ENCODE measurements at places on chromosomes 16 and 17.

DNA sequence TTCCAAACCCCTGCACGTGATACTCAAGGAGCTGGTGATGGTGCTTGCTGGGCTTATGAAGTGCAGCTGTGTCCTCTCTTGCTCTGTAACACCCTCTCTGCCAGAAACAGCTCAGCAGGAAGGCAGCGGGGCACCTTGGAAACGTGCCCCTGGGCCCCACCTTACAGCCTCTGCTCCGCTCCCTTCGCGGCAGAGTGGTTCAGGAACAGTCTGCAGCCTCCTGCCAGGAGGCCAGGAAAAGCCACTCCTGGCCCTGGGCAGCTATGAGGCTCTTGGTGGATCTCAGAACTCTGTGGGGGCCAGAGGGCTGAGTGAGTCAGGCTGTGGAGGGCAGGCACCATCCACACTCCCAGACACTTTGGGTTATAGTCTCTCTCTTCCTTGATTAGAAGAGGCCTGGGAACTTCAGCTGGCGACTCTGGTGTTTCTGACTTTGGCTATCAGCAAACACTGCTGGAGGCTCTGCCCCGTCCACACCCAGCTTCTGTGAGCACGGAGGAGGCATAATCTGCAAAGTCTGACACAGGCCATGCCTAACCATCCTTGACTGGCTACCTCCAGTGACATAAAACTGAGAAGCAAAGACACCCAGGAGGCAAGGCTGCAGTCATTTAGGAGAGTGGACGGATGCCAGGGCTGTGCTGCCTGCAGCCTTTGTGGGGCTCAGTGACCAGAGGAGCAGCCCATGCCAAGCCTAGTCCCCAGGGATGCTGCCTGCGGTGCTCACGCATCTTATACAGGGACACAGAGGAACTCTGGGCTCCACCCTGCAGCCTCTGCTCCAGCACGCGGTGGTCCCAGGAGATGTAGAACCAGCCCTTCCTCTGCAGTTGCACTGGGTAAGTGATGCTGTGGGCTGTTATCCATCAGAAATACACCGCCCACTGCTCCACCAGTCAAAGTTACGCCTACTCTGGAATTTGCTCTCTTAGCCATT lies 65.3 kb downstream of the METRNL start:
- no peak for DNase-seq

DNA sequence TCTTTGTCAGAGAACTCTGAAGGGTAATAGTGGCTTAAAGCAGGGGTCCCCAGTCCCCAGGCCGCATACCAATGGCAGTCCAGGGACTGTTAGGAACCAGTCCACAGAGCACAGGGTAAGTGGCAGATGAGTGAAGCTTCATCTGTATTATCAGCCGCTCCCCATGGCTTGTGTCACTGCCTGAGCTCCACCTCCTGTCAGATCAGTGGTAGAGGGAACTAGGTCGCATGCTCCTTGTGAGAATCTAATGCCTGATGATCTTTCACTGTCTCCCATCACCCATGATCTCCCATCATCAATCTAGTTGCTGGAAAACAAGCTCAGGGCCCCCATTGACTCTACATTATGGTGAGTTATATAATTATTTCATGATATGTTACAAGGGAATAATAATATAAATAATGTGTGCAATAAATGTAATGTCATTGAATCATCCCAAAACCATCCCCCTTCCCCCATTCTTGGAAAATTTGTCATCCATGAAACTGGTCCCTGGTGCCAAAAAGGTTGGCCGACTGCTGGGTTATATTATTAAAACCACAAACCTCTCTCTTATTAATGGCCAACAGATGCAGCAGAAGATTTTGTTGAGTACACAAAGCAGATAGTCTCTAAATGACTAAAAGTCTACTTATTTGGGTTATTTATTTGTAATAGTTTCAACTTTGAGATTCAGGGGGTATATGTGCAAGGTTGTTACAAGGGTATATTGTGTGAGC lies 782.7 kb downstream of the CDH11 start:
- no peak for DNase-seq

DNA sequence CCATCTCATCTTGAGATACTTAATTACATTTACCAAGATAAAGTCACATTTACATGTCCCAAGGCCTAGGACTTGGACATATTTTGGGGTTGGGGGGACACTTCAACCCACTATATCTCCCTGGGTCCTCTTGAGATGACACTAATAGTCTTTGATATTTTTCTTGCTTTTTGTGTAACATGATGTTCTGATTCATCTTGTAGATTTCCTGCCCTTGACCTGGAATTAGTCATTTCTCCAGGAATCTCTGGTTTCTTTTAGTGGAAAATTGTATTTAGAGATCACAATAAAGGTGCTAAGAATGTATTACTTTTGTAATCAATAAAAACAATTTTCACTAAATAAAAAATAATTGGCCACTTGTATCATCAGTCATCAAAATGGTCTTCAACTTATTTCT lies 157.3 kb downstream of the VPS53 start:
- no peak for DNase-seq

- no peak for DNase-seq
Measured at GRCh38 chr17:4530799-4531730, 24.1 kb downstream of the MYBBP1A start.

DNA sequence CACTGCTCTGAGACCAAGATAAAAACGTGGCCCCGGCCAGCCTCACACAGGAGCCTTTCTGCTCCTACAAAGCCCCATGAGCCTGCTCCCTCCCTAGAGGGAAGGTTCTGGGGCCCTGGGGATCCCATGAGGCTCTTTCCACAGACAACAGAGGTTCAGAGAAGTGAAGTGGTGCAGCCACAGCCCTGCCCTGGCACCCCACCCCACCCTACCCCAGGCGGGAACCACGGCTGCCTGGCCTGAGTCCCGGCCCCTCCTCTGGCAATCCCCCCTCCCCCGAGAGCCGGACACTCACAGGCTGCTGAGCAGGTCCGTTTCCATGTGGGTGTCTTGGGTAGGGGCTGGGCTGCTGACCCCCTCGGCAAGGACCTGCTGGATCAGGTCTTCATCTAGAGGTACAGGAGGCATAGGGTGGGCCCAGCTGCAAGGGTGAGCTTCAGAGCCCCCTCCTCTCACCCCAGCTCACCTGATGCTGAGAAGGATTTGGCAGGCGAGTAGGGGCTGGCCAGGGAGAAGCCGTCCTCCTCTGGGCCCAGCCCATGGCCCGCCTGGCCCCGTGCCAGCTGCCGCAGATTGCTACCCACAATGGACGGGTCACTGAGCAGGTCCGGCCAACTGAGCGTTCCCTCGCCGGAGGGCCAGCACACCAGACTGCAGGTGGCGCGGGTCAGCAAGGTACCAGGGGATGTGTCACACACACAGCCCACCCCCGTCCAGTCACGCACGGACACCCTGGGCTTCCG lies 38.7 kb downstream of the PKD1 start:
- DNase-seq = no peak

DNA sequence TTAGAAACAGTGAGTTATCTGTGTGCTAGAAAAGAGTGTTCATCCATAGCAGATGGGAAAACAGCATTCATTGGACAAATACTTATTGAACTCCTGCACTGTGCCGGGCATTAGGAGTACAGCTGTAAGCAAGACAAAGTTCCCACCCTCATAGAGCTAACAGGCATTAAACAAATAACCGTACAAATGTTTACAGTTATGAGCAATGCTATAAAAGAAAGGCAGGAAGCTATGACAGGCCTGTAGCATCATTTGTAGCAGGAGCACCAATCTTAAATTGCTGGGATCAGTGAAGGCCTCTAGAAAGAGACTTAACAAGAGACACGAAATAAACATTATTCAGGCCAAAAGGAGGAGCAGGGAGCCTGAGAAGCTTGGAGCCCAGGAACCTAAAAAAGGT lies 15.6 kb downstream of the SDR42E1 start:
- no peak for DNase-seq

DNA sequence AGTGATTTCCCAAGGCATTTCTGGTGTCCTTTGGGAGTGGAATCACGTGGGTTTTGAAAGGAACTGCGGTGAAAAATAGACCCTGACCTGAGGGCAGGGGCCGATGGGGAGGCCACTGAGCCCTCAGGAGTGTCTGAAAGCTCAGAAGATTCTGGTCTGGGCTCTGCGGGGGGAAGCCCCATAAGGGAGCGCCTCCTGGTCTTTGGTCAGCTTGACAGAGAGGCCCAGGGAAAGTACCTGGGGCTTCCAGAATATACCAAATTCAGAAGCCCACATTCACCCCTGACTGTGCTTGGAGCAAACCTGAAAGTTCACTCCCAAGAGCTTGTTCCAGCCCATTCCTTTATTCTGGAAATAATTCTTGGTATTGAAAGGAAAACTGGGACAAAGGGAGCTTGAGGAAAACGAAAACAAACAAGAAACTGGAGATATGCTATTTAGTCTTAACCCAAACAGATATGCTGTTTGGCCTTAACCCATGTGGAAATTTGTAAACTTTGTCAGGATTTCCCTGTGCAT lies 23.2 kb upstream of the NAGLU start:
- DNase-seq = no peak

GRCh38 chr17:29760279-29761039 lies 137.7 kb upstream of the CORO6 start:
- DNase-seq = peak; percentile 66

DNA sequence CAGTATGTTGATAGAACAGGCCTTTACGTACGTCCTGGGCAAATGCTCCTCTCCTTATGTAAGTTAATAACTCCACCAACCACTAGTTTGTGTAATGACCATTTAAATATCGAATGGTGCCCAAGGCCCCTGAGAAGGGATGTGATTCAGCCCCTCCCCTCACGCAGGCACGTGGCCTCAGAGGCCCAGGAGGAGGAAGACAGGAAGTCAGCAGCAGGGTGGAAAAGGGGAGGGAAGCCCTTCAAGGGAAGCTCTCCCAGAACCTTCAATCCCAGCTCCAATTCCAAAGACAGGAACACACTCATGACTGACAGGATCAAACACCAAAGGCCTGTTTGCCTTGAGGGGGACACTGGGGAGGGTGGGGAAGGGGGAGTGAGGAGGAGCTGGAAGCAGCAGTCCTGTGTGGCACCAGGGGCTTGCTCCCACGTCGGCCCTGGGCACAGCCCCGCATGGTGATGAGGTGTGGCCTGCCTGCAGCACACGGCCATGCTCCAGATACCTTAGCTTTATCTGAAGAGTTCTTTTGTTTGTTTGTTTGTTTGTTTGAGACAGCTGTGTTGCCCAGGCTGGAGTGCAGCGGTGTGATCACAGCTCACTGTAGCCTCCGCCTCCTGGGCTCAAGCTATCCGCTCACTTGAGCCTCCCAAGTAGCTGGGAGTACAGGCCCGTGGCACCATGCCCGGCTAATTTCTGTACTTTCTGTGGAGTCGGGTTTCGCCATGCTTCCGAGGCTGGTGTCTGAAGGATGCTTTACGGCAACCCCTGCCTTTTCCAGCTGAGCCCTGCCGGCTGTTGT lies 105.0 kb downstream of the ZNF778 start:
- DNase-seq = no peak

- no peak for DNase-seq
Measured at GRCh38 chr16:67531247-67531646, 2.6 kb downstream of the RIPOR1 start.

DNA sequence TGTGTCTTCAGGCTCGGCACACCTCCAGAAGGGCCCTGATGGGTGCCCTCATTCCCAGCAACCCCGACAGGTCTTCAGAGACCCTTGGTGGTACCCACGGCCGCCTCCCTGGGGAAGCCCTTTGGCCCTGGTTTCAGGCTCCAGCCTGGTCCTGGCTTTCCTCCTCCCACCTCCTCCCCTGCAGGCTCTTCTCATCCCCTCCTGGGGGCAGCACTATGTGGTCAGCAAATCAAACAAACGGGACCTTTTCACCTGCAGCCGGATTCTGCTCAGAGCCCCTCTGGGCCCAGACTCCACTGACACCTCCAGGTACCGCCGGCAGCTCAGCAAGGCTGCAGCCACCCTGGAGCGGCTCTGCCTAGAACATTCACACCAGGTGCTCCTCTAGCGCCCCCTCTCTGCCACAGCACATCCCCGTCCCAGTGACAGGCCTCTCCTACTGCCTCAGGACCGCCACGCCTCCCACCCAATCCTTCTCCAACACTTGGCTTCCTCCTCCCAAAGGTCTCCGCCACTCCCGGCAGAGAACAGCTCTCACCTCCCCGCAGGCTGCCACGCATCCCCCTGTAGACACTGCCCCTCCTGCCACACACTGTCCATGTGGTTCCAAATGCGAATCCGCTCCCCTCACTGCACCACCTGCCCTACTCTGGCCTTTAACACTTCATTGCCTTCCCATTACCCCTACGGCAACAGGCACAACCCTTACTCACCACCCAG lies 12.0 kb downstream of the CORO7 start:
- no peak for DNase-seq

Measured in GM12864 (cell line).